M059J (cell line): ENCODE measurements at places on chromosomes 7 and 10. TPM values are rescaled to one million over a fixed set of nuclear protein-coding genes. Genes with fewer than 3 reads are reported as not detected.

TYW1 gene
- total RNA-seq: 20.6 and 32.3 TPM in 2 replicates

SLC16A9 gene
- total RNA-seq: 0.07 TPM in 1 of 2 replicates, not detected in the other

PRLHR gene
- not detected in 2 replicates for total RNA-seq

ZDHHC16 gene
- total RNA-seq: 63.3 and 67.8 TPM in 2 replicates

ANKRD7 gene
- total RNA-seq: 2.2 and 2.4 TPM in 2 replicates

- DNase-seq: no peak
Observed at GRCh38 chr10:69896606-69897231, 95.0 kb downstream of the COL13A1 start.

DNA sequence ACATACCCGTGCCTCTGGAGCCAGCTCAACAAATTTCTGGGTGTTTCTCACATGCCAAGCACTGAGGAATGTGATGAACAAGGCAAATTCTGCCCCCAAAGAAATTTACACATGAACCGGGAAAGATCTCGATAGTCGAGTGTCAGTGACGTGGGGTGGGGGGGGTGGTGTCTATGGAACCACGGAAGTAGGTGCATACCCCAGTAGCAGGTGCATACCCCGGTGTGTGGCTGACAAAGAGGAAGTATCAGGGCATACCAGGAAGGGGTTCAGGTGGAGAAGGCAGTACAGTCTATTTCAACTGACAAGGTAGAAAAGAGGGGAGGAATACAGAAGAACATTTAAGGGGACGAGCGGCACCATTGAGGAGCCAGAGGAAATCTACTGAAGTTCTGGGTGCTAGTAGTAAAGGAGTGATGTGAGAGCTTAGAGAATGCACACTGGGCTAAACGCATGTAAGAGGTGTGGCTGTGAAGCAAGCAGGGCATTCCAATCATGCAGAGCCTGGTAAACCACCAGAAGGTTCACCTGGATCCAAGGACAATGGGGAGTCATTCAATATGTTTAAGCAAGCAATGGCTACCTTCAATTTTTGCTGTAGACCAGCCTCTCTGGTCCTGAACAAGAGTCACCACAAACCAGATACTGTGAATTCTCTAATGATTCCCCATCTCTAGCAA lies 6.2 kb downstream of the CCDC6 start:
- no peak for DNase-seq

GRCh38 chr7:24885716-24886115 lies 94.3 kb downstream of the OSBPL3 start:
- no peak for DNase-seq

DNA sequence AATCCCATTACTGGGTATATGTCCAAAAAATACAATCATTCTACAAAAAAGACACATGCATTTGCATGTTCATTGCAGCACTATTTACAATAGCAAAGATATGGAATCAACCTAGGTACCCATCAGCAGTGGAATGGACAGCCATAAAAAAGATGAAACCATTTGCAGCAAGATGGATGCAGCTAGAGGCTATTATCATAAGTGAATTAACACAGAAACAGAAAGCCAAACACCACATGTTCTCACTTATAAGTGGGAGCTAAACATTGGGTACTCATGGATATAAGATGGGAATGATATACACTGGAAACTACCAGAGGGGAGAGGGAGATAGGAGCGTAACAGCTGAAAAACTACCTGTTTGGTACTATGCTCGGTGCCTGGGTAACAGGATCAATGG lies 154.0 kb downstream of the TMEM26 start:
- DNase-seq: no peak

GRCh38 chr10:63799521-63800300 lies 278.5 kb downstream of the REEP3 start:
- DNase-seq: no peak

- no peak for DNase-seq
Observed at GRCh38 chr10:10584161-10584560, 433.5 kb upstream of the CELF2 start.

DNA sequence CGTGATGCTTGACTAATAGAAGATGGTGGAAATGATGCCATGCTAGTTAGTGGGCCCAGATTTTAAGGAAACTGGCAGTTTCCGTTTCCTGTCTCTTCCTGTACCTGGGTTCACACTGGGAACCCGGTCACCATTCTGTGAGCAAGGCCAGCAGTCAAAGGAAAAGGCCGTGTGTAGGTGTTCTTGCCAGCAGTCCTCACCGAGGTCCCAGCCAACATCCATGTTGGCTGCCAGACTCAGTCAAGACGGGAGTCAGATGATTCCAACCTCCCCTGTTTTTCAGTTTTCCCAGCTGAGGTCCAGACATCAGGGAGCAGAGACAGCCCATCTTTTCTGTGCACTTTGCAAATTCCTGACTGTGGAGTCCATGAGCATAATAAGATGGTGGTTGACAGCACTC lies 15.2 kb upstream of the PILRB start:
- DNase-seq: no peak
